Sciatic nerve (tissue), 2 donors: ENCODE measurements at places on chromosomes 7 and 10. TPM values are rescaled to one million over a fixed set of nuclear protein-coding genes. Genes with fewer than 3 reads are reported as not detected.
A peak's percentile ranks its signal among the peaks of the same experiment; 100 is the strongest.

DNA sequence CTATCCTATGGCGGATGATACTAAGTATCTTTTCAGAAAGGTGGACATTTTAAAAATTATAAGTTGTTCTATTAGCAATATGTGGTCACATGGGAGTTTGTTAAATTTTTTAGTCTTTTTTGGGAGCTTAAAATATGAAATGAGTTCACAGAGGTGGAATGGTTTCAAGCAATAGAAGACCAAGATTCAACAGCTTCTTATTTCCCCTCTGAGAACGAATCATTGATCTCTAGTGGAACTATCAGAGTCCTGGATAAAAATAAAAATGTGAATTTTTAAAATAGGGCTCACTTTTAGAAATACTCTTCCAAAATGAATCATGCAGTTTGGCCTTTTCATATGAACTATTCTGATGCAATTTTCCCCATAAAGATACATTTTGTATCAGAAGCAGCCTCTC, 467.7 kb upstream of the KLF6 start:
- DNase-seq: no peak

GRCh38 chr10:43953672-43954071, 305.0 kb upstream of the ZNF32 start:
- no peak for DNase-seq

GRCh38 chr7:77266291-77266794, 66.7 kb upstream of the FGL2 start:
- DNase-seq: no peak

PNLIPRP1 gene
- 1.2 TPM for total RNA-seq

GRCh38 chr10:101623528-101623927, 35.4 kb downstream of the DPCD start:
- DNase-seq: no peak

DNA sequence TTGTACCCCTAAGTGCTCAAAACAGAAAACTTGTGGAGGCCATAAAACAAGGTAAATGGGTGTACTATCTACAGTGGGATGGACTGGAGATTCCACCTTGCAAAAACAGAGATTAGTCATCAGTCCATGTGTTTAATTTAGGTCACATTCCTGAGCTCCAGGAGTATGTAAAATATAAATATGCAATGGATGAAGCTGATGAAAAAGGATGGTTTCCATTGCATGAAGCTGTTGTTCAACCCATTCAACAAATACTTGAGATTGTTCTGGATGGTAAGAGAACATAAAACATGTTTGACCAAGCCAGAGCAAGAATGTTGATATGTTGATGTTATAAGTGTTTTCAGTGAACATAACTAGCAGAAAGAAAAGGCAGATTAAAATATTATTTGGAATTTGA, 14.6 kb downstream of the ASB15 start:
- DNase-seq: no peak

CHN2 gene
- 10.9 TPM for total RNA-seq

DNA sequence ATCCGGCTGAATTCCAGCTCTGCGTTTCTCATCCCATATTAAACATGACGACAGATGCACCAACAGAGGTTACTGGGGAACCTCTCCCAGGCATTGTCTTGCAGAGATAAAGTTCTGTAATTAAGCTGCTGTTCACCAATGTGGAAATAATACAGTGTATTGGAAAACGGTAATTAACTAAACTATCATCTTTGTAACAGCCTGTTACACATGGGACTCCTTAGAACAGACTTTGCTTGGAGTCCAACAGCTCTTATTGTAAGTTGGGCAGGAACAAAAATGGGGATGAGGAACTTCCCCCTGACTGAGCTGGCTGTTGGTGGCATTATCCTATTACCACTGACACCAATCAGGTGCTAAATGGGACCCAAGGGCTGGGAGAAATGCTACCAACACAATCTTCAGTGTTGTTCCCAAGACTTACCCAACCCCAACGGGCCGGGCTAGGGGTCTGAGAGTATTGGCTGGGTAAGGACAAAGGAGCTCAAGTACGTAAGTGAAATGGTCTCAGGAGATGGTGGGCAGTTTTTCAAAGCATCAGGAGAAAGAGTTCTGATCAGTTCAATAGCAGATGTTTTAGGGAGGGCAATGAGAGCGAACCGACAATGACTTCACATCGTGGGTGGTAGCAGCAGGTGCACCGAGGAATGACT, 759.4 kb downstream of the GRID1 start:
- DNase-seq: no peak

- no peak for DNase-seq
Measured at GRCh38 chr7:74057987-74058386, 25.6 kb upstream of the LIMK1 start.

DNA sequence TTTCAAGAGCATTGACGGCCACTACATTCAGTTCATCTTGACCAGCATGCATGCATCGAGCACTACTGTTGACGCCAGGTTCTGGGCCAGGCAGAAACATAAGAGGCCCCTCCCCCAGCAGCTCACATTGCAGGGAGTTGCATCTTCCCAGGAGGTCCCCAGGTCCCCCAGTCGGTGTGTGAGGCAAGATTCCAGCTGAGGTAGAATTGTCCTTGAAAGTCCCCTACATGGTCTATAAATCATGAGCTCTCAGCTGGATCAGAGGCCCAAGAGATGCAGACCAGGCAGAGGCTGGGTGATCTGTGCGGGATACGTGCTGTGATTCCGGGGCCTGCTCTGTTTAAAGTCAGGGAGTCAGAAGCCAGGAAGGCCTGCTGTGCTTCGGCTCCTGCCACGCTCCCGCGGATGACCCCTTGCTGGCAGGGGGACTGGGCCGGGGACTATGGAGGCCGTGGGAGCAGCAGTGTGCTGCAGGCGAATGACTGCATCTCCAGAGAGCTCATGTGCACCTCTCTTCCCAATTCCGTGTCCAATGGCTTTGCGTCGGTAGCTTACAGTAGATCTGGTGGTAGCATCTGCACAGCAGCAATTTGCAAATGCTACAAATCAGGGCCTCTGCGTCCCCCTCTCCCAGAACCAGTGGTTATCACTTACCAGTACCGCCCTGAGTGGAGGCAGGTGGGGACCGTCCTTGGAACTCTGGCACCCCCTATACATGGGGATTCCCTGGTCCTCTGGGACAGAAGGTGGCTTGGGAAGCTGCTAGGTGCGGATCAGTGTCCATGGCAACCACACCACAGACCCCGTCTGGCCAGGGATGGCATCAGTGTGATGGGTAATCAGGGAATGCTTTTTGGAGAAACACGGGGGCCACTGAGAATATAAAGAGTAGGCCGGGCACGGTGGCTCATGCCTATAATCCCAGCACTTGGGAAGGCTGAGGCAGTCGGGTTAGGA, 93.6 kb downstream of the RGS10 start:
- DNase-seq: no peak

DNA sequence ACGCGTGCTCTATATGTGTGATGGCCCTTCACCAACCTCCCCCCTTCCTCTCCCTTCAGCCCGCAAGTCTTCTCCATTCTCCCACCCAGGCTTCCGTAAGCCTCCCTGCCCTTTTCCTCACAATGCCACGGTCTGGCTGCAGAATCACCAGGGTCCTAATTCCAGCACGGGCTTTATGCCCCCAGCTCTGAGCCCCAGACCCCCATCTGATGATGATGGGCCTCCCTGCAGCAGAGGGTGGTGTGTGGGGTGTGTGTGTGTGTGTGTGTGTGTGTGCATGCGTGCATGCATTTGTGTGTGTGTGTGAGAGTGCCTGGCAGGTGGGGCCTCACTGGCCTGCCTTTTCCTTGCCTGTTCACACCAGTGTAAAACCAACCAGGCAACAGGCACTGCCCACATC, 109.9 kb downstream of the OAT start:
- peak; percentile 7 for DNase-seq

PAPOLB gene
- 0.98 TPM for total RNA-seq

DNA sequence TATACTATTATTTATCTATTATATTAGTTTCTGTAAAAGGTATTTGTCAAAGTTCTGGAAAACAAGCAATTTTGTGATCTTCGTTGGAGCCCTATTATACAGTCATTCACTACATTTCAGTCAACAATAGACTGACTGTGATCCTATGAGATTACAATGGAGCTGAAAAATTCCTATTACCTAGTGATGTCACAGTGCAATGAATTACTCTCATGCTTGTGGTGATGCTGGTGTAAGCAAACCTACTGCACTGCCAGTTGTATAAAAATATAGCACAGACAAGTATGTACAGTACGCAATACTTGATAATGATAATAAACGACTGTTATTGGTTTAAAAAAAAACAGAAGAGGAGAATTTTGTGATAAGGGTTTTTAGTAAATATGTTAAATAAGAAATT, 21.4 kb downstream of the OR6V1 start:
- no peak for DNase-seq

CPN1 gene
- not detected for total RNA-seq

CALHM3 gene
- total RNA-seq: not detected

RADIL gene
- 19.8 TPM for total RNA-seq

DNA sequence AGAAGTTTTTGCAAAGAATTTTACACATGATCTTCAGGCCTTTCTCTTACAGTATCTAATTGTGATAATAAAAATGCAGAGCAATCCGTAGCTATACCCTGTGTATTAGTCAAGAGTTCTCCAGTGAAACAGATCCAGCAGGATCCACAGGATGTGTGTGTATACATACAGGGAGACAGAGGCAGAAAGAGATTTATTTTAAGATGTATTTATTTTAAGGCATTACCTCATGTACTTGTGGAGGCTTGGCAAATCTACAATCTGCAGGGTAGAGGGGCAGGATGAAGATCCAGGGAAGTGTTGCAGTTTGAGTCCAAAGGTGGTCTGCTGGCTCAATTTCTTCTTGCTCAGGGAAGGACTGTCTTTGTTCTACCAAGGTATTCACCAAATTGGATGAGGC, 41.7 kb downstream of the ARHGAP12 start:
- DNase-seq: no peak

DNA sequence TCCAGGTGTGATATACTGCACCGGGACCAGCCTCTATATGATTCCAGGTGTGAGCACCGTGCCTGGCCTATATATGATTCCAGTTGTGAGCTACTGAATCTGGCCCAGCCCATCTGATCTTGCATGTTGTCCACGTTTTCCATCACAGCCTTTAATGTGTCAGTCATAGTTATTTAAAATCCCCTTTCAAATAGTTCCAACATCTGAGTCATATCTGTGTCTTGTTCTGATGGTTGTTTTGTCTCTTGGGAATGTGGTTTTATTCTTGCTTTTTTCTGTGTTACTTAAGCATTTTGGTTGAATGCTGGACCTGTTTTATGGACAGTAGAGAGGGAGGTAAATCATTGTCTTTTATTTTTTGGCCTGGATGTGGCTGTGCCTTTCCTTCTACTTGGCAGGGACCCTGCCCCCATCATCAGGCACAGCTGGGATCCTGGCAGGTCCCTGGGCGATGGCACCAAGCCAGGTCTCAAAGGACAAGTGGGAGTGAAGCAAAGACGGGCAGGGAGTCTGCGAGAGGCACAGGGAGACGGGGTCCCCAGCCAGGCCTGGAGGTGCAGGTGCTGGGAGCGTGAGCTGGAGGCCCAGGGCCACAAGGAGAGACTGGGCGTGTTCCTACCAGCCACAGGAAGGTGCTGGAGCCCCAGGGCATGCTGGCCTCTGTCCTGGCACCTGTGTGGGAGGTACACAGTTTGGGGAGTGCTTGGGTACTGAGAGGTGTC, 94.7 kb downstream of the DYNC2I1 start:
- no peak for DNase-seq

DNA sequence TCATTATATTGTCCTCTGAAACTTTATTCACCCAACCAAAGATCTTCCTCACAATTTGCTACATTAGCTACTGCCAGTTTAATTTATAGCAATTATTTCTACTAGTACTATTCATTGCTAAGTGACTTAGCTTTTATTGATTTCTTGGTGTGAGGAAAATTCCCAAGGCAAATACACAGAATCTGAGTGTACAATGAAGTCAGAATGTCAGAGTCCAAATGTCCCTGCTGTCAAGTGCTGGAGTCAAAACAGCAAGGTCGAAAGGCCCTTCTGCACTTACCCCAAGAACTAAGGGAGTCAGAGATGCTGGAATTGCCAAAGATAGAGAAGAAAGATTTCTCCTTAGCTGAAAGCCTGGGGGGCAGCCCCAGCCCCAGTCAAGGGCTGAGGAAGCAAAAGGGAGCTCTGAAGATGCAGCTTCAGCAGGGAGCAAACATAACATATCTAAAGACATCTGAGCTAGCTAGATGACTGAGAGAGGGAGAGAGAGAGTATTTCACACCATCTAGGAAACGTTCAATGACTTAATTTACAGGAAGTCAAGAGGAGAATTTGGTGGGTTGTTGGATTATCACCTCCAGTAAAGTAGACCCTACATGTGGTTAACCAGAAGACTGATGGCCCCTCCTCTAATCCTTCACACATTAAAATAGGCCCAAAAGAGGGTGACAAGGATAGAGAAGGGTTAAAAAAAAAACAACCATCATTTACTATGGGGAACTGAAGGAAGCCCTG, 36.6 kb upstream of the SAMD8 start:
- no peak for DNase-seq

- DNase-seq: no peak
Measured at GRCh38 chr10:121833387-121833786, 94.4 kb downstream of the ATE1 start.

DNA sequence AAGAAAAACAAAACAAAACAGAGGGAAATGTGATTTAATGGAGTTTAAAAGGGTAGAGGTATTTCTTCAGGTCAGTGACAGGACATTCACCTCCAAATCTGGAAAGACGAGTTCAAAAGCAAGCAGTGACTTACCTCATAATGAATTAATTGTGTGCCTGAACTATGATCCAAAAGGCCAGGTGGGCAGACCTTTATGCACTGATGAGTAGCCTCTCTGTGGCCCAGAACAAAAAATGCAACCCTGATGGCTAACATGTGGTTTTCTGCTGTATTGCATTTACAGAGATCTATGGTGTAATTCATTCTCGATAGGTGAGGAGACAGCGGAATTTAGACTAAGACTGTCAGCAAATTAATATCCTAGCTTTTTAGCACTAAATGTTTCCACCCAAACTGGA, 142.0 kb downstream of the HDAC9 start:
- DNase-seq: no peak

MOGAT3 gene
- not detected for total RNA-seq

GRCh38 chr7:33922820-33923219, 17.5 kb downstream of the BMPER start:
- no peak for DNase-seq
